Stimulated activated CD8-positive, alpha-beta memory T cell treated with anti-CD3 and anti-CD28 coated beads, Interleukin-4, amount 100 ng/mL, for 1 hour (primary cell): ENCODE measurements at places on chromosomes 2 and 18.

DNA sequence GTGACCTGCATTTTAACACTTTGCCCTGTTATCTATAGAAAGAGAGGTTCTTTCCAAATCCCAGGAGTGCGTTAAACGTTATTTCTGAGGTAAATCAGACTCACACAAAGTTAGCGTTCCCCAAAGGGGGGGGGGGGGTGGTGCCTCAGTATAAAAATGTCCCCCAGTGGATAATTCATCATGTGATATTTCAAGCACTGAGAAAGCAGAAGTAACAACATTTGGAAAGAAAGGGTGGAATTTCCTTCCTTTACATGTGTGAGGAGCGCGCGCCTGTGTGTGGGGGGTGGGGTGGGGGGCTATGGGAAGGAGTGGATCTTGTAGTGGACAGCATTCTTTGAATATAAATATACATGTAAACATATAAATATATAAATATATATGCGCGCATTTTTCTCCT is 630.9 kb downstream of the NYAP2 start:
- DNase-seq = no peak

GRCh38 chr2:164843346-164843911 is 1.8 kb upstream of the COBLL1 start:
- DNase-seq = no peak

DNA sequence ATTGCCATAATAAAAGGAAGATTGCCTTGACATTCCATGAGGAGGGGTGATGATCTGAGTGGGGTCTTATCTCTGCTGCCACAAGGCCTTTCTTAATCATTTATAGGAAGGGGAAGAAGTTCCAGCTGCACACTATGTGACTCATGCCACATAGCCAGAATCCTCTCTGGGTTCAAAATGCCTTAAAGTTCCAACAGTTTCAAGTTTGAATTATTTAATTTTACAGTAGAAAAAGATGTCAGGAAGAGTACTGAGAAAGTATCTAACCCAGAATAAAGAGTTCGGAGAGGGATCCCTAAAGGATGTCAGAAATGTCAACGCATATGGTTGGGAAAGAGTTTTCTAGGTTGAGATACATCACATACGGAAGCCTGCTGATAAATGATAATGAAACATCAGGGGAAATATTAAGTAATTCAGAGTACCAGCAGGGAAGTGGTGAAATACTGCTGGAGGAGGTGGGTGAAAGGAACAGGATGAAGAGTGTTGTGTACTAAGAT is 999.9 kb downstream of the TSN start:
- no peak for DNase-seq

- no peak for DNase-seq
Measured at GRCh38 chr2:101111262-101111838, 39.8 kb downstream of the TBC1D8 start.

GRCh38 chr2:240774856-240775255 is 45.2 kb downstream of the KIF1A start:
- DNase-seq = no peak

GRCh38 chr2:138183705-138184104 is 219.4 kb downstream of the HNMT start:
- no peak for DNase-seq

DNA sequence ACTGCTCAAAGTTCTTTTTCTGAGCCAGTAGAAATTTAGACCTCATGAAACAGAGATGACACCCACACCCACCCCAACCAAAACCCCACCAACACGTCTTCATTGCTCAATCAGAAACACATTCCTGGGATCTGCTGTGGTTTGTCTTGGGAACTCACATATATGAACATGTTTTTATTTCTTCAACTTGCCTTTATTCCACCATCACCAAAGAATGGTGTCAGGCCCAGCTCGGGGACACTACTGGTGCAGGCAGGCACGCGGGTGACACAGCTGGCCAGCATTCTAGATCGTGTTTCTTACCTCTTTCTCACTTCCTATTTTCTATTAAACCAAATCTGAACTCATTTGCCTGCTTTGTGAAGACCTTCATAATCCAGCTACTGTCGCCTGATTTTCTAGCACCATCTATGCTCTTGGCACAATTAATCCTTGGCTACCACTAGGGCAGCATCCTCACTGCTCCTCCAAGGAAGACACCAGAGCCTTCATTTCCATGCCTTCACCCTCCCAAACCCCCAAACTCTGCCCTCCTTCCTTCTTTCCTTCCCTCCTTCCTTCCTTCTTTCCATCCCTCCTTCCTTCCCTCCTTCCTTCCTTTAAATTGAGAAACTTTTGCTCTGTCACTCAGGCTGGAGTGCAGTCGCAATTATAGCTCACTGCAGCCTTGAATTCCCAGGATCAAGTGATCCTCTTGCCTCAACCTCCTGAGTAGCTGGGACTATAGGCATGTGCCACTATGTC is 157.1 kb downstream of the BCL2 start:
- DNase-seq = no peak

GRCh38 chr2:223037445-223037800 is 14.6 kb upstream of the KCNE4 start:
- DNase-seq = no peak

- DNase-seq = no peak
Measured at GRCh38 chr2:58055033-58055786, 8.6 kb downstream of the VRK2 start.

- no peak for DNase-seq
Measured at GRCh38 chr2:108363908-108364225, 13.9 kb upstream of the SULT1C4 start.

DNA sequence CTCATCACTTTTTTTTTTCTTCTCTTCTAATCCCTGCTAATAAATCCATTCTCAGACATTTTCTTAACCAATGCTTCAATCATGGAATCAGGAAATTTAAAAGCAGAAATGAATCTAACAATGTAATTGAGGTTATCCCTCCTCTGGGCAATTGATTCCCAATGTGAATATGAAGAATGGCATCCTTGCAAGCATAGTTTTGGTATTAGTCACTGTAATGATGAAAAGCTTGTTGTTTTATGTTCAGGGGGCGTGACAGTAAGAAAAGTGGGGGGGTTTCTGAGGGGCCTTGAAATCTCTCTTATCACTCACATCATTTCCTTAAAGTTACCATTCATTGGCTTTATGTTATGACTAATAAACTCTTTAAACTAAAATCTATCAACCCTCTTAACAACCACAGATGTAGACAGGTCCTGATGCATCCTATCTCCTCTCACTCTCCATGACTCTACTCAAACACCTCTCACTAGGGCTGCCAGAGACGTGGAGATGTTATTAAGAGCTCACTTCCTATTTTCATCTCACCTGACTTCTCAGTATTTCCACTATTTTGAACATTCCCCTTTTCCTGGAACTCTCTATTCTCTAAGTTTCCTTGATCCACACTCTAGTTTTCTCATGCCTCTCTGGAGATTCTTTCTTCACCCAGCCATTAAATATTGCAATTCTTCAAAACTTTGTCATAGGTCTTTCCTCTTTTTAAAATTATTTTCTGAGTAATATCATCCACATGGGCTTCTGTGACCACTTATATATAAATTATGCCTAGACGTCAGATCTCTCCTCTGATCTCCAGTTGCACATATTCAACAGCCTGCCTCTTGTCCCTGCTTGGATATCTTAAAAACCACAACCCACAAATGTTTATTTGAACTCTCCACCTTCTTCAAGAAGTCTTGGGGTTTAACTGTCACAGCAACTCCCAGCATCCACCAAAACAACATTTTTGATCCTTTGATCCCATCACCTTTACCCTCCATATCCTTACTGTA is 332.9 kb downstream of the CDH2 start:
- no peak for DNase-seq

- no peak for DNase-seq
Measured at GRCh38 chr18:60295674-60296073, 76.9 kb downstream of the MC4R start.

DNA sequence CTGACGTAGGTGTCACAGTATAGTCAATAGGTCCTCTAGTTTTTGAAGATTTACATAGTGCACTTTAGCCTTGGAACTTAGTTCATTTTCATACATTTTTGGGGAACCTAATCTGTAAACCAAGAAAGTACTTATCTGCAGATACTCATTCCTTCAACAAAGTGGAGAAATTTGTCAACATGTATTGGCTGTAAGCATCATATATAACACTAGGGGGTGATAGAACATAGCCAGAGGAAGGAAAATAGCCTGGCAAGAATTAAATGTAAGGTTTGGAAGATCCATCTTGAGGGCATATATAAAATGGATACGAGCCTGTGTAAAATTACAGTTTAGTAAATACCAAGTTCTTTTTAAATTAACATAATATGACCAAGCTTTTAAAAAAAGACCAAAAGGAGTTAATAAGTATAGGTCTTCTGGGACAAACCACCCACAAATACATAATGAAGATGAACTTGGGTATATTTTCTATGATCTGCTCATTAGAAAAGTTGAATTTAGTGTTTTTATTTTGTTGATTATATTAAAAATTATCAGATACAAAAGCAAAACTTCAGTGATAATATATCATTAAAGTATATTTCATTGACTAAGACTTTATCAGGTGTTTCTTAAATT is 18.2 kb downstream of the RPL37A start:
- no peak for DNase-seq

DNA sequence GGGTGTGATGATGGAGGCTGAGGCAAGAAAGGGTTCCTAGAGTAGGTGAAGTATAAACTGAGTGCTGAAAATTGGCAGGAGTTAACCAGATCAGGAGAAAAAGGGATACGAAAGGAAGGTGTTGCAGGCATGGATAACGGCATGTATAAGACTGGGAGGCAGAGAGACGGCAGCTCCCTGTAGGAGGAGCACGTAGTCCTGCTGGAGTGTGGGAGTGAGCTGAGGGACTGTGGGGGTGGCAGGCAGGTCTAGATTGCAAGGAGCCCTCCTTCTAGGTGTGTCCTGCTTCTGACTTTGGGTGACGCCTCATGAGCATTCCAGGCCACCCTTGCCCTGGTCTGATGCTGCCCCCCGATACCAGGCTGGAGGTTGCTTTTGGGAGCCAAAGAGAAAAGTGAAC is 36.4 kb upstream of the KCTD1 start:
- DNase-seq = no peak

DNA sequence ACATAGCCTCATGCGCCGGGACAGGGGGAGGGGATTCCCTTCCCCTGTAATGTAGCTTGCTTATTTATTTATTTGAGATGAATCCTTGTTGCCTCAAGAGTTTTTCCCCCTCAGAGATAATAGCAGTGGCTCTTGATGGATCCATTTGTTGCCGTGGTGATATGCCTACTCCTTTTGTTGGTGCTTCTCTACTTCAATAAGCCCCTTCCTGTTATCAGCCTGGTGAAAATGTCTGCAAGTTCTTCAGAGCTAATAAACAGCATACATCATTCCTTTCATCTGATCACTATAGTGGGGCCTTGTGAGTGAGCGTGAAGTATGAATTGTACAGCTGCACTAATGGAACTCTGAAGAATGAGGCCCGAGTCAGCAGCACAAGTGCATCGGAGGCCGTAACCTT is 19.4 kb downstream of the FZD5 start:
- no peak for DNase-seq

GRCh38 chr2:136422512-136422911 is 304.6 kb upstream of the CXCR4 start:
- no peak for DNase-seq

DNA sequence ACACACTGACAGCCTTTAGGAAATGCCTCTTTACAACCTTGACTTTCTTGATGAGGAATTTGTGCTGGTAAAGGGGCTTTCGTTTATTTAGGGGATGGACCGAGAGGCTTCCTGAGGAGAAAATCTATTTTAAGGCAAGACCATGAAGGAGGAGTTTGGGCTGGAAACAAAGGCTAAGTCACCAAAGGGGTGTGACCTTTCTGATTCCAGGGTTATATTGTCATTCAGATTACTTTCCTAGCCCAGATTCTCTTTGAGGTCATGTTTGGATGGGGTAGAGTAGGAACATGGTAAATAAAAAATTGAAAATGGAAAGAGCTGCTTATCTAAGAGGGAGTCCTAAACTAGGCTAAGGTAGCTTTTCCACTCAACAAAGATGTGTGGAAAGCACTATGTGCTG is 77.1 kb upstream of the UGP2 start:
- DNase-seq = no peak

GRCh38 chr2:60355849-60356261 is 197.6 kb downstream of the BCL11A start:
- DNase-seq = no peak

GRCh38 chr18:63017076-63017475 is 301.7 kb downstream of the PHLPP1 start:
- DNase-seq = no peak

- DNase-seq = no peak
Measured at GRCh38 chr2:217918308-217919024, 84.3 kb downstream of the TNS1 start.

GRCh38 chr2:203993011-203993410 is 56.4 kb downstream of the ICOS start:
- DNase-seq = no peak

DNA sequence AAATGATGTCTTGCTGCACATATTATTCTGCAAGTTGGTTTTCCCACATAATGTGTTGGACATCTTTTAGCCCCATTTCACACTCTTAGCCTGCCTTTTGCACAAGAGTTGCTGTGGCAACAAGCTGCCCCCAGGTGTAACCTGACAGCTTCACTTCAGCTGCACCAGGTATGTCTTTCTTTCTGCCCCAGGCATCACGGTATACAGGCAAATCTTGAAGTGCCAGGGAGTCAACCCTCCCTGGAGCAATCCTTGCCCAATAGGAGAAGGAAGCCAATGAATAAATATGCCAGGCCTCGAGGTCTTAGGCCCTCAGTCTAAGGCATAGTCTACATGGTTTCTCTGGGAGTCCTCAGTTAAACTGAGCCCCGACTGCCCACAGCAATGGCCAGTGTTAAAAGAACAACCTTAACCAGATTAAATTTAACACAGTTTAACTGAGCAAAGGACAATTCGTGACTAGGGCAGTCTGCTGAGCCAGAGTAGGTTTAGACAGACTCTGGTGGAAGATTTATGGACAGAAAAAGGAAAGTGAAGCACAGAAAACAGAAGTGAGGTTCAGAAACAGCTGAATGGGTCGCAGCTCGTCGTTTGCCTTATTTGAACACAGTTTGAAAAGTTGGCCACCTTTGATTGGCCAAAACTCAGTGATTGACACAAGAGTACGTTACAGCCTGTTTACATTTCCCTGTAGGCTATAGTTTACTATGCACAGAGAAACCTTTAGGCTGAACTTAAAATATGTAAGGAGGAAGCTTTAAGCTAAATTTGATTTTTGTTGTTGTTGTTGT is 32.0 kb upstream of the C1QL2 start:
- DNase-seq = no peak

DNA sequence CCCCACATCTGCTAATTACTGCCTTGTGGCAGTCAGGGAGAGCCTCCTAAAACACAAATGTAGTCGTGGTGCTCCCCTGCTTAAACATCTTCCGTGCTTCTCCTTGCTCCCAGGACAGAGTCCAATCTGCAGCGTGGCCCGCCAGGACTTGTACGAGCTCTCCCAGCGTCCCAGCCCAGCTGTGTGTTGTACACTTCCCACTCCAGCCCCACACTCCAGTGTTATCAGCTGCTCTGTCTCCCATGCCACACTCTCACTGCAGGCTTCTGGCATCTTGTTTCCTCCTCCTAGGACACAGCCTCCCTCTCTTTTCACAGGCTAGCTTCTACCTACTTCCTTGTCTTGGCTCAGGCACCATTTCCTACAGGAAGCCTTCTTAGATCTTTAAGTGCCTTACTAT is 199.4 kb downstream of the ALPK2 start:
- DNase-seq = no peak
